Retinal pigment epithelial cell (primary cell): ENCODE measurements at places on chromosomes 6 and 20.

DNA sequence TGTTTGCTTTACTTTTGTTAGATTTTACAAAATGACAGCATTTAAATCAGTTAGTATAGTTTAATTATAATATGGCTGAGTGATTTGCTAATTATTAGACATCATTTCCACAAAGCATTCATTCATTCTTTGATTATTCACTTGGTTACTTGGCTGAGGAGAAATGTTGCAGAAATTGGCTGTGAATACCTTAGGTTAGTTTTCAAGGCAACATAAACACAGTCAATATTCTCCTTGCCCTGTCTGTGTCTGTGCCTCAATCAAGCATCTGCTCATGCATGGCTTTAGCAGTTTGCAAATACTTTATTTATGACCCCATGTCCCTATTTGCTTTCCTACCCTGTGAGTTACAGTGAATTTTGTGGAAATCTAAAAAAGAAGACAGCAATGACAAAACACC lies 718.3 kb downstream of the EPM2A start:
- no peak for DNase-seq

DNA sequence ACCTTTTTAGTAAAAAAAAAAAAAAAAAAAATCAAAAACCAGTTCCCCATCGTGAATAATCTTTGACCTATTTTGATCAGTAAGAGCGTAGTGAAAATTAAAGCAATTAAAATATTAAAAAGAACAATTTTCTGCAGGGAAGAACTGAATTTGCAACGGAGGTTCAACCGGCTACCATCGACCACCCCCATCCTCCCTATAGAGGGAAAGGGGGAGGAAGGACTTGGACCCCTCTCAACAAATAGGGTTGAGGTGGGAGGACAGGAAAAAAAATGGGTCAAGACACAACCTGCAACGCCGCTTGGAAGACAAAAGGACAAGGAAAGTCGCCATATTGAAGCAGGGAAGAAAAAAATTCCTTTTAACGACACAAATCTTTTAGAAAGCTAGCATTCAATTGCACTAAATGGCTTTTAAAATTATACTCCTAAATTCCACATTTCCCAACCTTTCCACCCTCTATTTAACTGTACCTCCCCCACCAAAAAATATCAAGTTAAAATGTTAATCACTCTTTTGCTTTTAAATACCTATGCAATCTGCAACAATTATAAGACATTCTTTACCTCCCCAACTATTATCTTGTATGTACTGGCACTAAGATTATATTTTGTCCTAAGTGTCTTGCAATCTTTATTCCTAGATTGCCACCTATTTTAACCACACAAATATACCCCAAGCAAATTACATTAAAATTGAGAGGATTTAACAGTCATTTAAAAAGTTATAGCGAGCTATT lies 1.7 kb downstream of the PPP1R10 start:
- DNase-seq = peak; percentile 50

DNA sequence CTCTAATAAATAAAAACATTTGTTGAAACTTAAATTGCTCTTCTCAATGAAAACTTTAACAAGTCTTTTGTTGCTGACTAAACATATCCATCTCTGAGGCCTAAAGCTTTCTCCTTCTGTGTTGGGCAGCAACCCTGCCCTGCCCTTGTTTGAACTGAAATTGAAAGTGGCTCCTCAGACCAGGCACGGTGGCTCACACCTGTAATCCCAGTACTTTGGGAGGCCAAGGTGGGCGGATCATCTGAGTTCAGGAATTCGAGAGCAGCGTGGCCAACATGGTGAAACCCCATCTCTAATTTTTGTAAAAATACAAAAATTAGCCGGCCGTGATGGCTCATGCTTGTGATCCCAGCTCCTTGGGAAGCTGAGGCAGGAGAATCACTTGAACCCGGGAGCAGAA lies 29.2 kb upstream of the GNRH2 start:
- DNase-seq = no peak

DNA sequence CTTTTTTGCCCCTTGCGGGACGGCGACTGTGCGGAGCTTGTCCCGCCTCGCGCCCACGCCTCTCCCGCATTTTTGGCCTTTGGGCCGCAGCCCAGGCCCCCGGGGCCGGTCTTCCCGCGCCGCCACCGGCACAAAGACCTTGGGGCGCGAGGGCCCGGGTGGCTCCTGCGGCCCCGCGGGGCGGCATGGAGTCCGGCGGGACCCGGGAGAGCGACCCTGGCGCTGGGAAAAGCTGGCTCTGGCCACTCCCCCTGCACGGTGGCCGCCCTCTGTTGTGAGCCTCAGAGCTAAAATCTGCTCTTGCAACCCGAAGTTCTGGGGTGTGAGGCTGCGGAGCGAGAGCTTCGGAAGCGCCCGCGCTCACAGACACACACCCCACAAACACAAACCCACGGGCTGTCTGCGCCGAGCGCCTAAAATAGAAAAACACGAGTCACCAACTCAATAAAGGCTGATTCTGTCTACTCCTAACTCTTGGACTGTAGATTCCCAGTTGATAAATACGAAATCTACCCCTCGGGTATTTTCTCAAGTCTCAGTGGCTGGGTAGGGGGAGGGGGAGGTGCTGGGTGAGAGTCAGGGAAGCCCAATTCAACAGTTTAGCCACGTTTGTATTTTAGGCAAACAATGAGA lies 496 bp upstream of the BEND3 start:
- DNase-seq = no peak

DNA sequence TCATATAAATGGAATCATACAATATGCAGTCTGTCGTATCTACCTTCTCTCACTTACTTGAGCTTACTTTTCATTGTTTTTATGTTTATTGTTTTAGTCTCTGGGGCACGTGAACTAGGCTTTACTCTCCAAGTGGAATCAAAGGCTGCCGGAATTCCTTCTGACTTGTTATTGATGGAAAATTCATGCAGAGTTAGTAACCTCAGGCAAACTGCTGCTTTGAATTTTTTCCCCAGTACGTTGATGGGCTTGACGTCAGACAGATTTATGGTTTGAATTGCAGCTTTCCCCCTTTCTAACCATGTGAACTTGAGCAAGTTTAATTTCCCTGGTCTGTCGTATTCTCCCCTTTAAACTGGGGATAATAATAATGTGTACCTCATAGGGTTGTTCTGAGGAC lies 68.6 kb downstream of the ZDHHC14 start:
- DNase-seq = no peak

- DNase-seq = no peak
Measured at GRCh38 chr6:158654498-158654897, 4.6 kb downstream of the SYTL3 start.

DNA sequence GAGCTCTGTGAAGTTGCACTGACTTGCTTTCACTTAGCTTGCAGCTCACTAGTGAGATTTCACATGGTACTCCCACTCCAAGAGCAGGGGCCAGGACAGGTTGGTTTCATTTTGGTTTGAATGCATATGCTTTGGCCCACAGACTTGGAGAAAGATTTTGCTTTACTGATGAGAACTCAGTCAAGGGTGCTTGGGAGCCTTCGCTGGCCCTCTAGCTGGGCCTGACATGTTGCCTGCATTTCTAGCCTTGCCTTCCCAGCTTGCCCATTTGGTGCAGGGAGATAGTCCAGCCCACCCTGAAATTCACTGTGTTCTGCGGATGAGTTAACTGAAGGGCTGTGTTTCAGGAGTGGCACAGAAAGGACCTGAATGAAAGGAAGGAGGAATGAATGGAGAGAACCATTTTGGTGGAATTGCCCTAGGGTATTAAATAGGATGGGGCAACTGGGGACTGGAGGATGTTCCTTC lies 1.9 kb downstream of the SGK1 start:
- no peak for DNase-seq

GRCh38 chr6:74431873-74432580 lies 736.0 kb downstream of the CD109 start:
- no peak for DNase-seq

GRCh38 chr20:15523400-15523799 lies 1049.8 kb downstream of the KIF16B start:
- no peak for DNase-seq

DNA sequence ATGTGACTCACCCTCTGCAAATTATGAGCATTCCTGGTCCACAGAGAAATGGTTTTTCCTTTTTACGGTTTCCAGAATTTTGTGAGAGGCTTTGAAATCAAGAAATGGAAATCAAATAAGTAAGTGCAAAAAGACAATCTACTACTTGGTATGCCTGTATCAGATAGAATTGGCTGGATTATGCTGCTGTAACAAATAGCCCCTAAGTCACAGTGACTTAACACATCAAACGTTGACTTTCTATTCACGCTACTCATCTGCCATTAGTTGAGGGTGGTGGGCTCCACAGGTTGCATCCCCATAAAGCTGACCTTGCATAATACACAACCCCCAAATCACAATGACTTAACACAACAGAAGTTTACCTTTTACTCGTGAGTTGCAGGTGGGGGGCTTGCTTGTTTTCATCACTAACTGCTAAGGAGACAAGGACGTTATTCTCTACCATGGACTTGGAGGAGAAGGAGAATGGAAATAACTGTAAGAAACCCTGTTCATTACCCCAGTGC lies 44.4 kb downstream of the TSHZ2 start:
- DNase-seq = no peak

- DNase-seq = no peak
Measured at GRCh38 chr20:4597215-4597614, 124.5 kb upstream of the PRND start.

DNA sequence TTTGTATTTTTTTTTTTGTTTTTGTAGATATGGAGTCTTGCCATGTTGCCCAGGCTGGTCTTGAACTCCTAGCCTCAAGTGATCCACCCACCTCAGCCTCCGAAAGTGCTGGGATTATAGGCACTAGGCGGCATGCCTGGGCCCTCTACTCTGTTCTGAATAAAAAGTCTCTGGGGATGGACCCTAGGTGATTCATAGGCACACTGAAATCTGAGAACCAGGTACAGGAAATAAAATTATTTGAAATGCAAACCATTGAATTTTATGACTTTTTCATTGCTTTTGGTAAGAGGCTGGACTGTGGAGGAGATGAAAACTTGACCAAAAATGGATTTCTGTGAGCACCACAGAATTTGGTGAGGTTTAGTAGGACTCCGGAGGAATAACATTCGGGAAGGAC lies 117.5 kb downstream of the PRIM2 start:
- no peak for DNase-seq

DNA sequence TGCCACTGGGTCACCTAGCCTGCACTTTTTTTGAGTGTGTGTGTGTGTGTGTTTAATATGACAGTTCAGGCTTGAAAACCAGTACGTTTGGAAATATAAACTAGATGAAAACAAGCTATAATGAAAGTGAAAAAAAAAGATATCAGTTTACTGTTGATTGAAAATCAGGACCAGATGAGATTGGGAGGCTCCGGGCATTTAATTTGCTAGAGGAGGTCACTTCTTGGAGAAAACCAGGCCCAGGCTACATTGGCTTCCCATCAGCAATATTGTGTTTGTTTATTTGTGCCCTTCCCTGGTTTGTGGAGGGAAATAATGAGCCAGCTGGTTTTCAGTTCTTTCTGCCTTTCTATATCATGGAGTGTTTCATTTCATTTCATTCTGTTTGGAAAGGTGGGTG lies 246.6 kb upstream of the JAG1 start:
- DNase-seq = no peak

- DNase-seq = no peak
Measured at GRCh38 chr6:147973806-147974205, 368.8 kb upstream of the SASH1 start.

- no peak for DNase-seq
Measured at GRCh38 chr6:23498013-23498412, 628.0 kb upstream of the NRSN1 start.

- DNase-seq = no peak
Measured at GRCh38 chr6:126537061-126537816, 197.3 kb downstream of the CENPW start.

DNA sequence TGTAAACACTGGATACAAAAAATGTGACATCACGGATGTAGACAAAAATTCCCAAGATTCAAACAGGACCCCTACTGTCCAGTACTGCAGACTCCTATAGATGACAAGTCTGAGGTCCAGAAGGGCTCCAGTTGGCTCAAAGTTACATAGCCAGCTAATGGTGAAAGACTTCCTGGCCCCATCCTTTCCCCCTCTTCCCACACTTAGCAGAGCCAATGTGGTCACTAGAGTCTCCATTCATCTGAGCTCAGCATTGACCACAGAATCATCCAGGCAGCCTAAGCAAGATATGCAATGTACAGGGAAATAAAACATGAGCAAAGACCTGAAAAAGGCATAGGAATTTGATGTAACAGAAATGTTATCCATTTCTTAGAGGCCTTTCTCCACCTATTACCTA lies 180.5 kb downstream of the ADAT2 start:
- no peak for DNase-seq

DNA sequence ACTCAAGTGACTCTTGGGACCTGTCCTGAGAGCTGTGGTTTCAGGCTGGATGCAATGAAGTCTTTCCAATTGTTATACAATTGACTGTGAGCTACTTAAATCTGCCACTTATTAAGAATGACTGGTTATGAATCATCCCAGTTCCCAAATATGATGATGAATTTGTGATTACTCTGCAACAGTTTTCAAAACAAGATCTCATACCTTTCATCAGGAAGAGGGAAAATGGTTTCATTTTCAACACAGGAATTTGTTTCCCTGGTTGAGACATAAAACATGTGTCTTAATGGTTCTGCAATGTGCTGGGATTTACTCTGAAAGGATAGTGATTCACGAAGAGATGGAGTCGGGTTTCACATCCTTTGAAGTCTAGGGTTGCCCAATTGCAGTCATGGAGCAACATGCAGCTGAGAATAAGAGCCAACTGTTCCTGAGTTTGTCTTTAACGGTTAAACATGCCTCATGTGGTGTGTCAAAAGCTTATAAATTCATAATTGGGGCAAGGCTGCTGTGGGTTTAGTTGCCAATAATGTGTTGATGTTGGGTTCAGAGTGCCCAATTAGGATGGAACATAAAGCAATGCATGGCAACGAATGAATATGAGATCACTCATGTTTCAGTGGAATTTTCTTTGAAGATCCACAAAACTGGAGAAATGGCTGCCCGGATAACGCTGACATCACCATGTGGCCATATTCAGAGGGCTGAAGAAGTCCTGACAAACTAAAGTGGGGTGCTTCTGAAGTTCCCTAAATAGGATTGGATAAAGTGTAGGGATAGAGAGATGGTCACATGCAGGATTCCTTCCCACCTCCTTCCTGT lies 41.0 kb downstream of the CYP24A1 start:
- peak; percentile 98 for DNase-seq

DNA sequence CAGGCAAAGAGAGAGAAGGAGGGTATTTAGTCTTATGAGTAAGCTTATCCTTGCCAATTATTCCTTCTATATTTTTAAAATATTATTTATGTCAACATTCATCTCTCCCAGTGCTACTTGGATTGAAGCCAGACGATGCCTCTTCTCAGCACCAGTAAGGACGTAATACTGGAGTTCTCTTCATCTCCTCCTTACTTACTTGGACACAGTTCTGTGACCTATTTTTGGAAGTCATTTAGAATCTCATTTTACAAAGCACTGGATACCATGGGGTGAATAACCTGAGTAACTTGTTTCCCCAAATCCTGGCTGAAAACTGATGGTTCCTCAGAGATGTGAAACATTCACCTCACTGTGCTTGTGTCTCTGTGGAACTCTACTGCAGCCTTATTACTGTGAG lies 137.4 kb upstream of the LAMP5 start:
- DNase-seq = no peak

- no peak for DNase-seq
Measured at GRCh38 chr6:122008101-122008999, 391.1 kb upstream of the HSF2 start.

- no peak for DNase-seq
Measured at GRCh38 chr6:161917645-161918044, 643.8 kb upstream of the AGPAT4 start.
